Stimulated activated naive CD4-positive, alpha-beta T cell treated with Interleukin-2 at 50 U/mL for 16 hours (primary cell): ENCODE measurements at places on chromosomes 2 and 18.

DNA sequence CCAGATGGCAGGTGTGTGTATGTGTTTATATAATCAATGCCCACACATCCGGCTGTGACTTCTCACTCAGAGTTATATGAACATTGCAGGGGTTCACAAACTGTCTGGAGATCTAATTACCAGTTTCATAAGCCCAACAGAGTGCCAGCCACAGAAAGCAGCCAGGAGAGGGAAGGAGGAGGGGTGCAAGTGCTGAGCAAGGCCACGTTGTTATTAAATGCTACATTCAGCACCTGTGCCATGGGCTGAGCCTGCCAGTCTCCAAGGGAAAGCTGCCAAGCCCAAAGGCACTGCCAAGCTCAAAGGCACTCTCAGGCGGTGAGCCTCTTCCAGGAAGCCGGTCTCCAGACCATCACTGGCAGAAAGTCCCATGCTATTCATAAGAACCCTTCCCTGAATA lies 17.4 kb downstream of the XDH start:
- no peak for DNase-seq

GRCh38 chr2:241288324-241288888 lies 27.1 kb downstream of the HDLBP start:
- no peak for DNase-seq

- DNase-seq: no peak
These were observed 53.0 kb upstream of the CCDC150 start for GRCh38 chr2:196586511-196586991.

- DNase-seq: no peak
These were observed 16.5 kb downstream of the NMUR1 start for GRCh38 chr2:231513746-231514224.

- no peak for DNase-seq
These were observed 132.1 kb downstream of the NFATC1 start for GRCh38 chr18:79527656-79528315.

- no peak for DNase-seq
These were observed 25.5 kb downstream of the CENPO start for GRCh38 chr2:24818721-24819167.

GRCh38 chr2:2230433-2230817 lies 100.7 kb downstream of the MYT1L start:
- DNase-seq: no peak
